Adrenal gland (tissue), 19 donors: ENCODE measurements at places on chromosomes 1 and 21. TPM values are rescaled to one million over a fixed set of nuclear protein-coding genes. Genes with fewer than 3 reads are reported as not detected.

GRCh38 chr1:242828199-242828598 is 303.7 kb upstream of the PLD5 start:
- no peaks in the 10 kb centered on the region for H3K27me3 ChIP-seq
- H3K4me3 ChIP-seq, result no peak overlapping the region
- no peaks in the 10 kb centered on the region for H3K36me3 ChIP-seq
- no peak for DNase-seq
- H3K27ac ChIP-seq, result no peak overlapping the region

- H3K4me1 ChIP-seq, result peaks cover 10% of the 10 kb centered on the region
- H3K36me3 ChIP-seq, result no peaks in the 10 kb centered on the region
- H3K27ac ChIP-seq, result no peak overlapping the region
- no peak for DNase-seq
- no peak overlapping the region for H3K4me3 ChIP-seq
These were observed 8.5 kb upstream of the ARHGAP29 start for GRCh38 chr1:94245747-94246438.

- no peaks in the 10 kb centered on the region for H3K4me1 ChIP-seq
- H3K27ac ChIP-seq, result no peak overlapping the region
- no peak for DNase-seq
- H3K27me3 ChIP-seq, result no peaks in the 10 kb centered on the region
- no peaks in the 10 kb centered on the region for H3K36me3 ChIP-seq
- no peak overlapping the region for H3K4me3 ChIP-seq
These were observed 104.2 kb upstream of the CASZ1 start for GRCh38 chr1:10900691-10901090.

Gene NUDT4B
- not detected for total RNA-seq

GRCh38 chr1:62311473-62311943 is 7.7 kb downstream of the KANK4 start:
- H3K4me1 ChIP-seq, result no peaks in the 10 kb centered on the region
- no peak overlapping the region for H3K4me3 ChIP-seq
